ENCODE measurements at places on chromosomes 7 and 10.

DNA sequence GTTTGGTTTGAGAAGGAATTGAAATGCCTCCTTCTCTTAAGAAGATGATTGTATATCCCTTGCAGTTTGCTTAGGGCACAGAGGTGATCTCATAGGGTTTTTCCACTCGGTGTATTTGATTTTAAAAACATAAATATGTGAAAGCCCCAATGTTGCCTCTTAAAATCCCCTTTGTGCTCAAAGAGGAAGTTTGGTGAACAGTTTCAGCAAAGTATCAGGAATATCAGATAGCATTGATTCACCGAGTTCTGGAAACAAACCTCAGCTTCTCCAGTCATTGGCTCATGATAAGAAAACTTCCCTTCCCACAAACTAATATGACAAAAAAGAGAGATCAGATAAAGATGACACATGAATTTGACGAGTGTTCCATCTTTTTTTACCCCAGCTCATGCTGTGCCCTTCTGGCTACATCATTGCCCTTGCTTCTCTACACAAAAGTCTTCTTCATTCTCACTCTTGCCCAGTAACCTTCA lies 20.1 kb upstream of the SMNDC1 start:
- H3K27ac ChIP-seq, result no peak overlapping the region
- no peak overlapping the region for H3K4me3 ChIP-seq
- peaks cover 27% of the 10 kb centered on the region for H3K27me3 ChIP-seq
- no peak for DNase-seq
- no peaks in the 10 kb centered on the region for H3K4me1 ChIP-seq
- no peaks in the 10 kb centered on the region for H3K36me3 ChIP-seq

DNA sequence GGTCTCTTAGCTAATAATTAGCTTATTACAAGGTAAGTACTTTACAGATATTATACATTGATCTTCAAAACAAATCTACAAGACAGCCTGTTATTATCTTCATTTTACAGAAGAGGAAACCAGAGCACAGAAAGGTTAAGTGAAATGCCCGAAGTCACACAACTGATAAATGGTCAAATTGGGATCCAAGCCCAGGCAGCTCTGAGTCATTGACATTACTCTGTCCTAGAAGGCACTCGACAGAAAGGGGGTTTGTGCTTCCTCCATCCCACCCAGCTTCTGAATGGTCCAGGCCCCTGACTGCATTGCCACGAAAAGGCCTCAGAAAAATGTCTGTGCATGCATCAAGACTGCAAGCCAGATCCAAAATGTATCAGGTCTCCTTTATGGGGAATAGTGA lies 81.3 kb upstream of the ZNF438 start:
- no peaks in the 10 kb centered on the region for H3K27me3 ChIP-seq
- no peak for DNase-seq
- no peak overlapping the region for H3K27ac ChIP-seq

DNA sequence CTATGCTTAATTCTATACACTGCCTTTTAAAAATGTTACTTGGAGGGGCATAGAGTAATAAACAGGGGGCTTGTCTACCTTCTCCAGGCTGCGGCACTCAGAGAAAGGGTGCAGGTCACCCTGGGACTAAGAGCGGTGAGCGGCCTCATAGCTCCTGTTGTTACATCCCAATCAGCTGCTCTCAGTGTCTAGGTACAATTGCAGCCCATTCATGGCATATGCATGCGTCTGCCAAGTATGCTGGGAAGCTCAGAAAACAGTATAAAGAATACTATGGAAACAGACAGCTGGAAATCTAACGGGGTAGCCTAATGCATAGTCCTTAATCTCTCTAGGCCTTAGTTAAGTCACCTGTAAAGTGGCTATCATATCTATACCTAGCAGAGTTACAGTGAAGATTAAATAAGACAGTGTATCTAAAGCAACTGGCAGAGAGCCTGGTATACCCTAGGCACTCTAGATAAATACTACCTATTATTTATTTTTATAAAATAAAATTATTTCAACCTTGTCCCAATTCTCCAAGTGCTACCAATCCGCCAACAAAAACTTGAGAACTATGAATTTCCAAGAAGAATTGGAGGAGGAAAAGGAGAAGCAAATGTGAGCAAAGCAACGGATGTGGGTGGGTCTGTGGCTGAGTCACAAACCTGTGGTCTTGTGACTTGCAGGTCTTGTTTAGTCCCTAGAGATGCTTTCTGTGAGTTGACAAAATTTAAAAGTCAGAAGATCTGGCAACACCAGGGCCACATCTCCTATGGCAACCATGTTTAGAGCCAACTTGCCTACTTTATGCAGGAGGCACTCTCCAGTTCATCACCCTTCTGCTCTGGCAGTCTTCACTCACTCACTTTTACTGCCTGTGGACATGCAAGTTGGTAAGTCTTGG lies 183.0 kb downstream of the RAPGEF5 start:
- no peak for DNase-seq
- no peak overlapping the region for H3K4me3 ChIP-seq
- peaks cover 15% of the 10 kb centered on the region for H3K27me3 ChIP-seq
- peak overlapping the region; percentile 2 for H3K27ac ChIP-seq
- peaks cover 5% of the 10 kb centered on the region for H3K4me1 ChIP-seq

DNA sequence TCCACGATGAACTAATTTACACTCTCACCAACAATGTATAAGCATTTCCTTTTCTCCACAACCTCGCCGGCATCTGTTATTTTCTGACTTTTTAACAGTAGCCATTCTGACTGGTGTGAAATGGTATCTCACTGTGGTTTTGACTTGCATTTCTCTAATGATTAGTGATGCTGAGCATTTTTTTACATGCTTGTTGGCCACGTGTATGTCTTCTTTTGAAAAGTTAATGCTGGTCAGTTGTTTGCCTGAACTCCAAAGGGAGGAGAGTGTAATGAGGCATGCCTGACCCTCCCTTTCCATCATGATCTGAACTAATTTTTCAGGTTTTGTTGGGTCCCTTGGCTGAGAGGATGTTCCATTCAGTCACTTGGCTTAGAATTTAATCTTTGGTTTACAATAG lies 50.7 kb upstream of the SVIL start:
- peaks cover 3% of the 10 kb centered on the region for H3K36me3 ChIP-seq
- no peaks in the 10 kb centered on the region for H3K27me3 ChIP-seq
- peaks cover 72% of the 10 kb centered on the region for H3K4me1 ChIP-seq
- no peak overlapping the region for H3K4me3 ChIP-seq
- DNase-seq, result no peak
- no peak overlapping the region for H3K27ac ChIP-seq

GRCh38 chr7:42876182-42877068 lies 35.4 kb downstream of the C7orf25 start:
- peaks cover 55% of the 10 kb centered on the region for H3K27me3 ChIP-seq
- H3K4me3 ChIP-seq, result no peak overlapping the region
- H3K4me1 ChIP-seq, result no peaks in the 10 kb centered on the region

DNA sequence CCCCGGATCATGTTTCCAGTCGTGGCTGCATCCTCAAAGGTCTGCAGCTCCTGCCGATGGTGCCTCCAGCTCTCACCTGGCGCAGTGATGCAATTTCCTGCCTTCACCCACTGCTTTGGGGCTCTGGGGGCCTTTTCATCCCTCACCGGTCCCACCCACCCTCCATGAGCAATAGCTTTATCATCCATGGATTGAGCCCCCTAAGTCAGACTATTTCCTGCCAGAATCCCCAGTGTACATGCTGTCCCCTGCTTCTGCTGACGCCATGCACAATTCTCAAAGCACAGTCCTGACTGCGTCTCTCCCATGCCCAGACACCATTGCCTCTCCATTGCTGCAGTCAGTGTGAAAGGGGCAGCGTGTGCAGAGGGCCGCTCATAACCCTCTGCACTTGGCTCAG lies 49.7 kb downstream of the FAM241B start:
- no peak overlapping the region for H3K27ac ChIP-seq
- DNase-seq, result no peak

DNA sequence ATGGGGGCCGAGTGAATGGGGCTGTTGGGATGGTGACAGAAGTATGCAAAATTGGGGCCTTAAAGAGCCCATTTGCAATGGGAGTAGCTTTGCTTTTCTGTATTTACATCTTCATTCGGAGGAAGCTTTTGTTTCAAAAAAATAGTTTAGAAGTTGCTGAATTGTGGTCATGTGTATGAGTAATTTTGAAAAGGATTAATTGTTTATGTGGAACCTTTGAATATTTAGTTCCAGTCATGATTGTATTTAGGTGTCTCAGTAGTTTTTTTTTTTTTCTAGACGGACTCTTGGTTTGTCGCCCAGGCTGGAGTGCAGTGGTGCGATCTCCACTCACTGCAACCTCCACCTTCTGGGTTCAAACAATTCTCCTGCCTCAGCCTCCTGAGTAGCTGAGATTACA lies 37.2 kb downstream of the RBM33 start:
- H3K36me3 ChIP-seq, result peaks cover 59% of the 10 kb centered on the region
- peaks cover 55% of the 10 kb centered on the region for H3K4me1 ChIP-seq
- no peaks in the 10 kb centered on the region for H3K27me3 ChIP-seq
- H3K4me3 ChIP-seq, result no peak overlapping the region
- peak overlapping the region; percentile 64 for H3K27ac ChIP-seq

Measured in central memory CD8-positive, alpha-beta T cell (primary cell).